ENCODE measurements at places on chromosomes 4 and X.

DNA sequence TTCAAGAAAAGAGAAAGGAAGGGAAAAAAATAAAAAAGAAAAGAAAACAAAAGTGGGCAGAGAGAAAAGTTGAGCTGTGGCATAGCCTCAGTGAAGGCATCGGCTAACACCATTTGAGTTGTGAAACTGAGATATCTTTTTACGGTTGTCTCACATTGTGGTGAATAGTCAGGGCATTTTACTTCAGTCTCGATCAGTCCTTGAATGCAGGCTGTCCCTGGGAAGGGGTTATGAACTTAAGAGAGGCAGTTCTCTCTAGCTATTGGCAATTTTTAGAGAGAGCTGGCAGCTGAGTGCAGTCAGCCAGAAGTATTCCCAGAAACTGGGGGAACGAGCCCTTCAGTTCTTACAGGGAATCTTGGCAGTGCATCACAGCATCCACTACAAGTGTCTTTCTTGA lies 93.5 kb upstream of the SLC6A14 start:
- no peak for DNase-seq

- no peak for DNase-seq
These were observed 50.8 kb downstream of the SLC2A9 start for GRCh38 chr4:9970399-9971011.

DNA sequence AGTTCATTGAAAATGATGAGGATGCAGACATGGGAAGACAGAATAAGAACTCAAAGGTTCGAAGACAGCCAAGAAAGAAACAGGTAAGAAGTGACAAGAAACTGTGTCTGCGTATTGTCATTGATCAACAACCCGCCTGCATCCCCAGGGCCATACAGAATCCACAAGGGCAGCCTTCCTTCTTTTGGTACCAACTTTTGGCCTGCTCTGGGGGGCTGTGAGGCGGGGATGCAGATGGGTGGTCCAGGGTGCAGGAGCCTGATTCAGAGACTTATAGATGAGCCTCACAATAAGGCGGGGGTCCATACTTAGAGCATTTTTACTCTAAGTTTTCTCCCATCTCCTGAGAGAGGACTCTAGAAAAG lies 9.0 kb downstream of the CC2D2A start:
- no peak for DNase-seq

- DNase-seq: no peak
These were observed 46.0 kb downstream of the REPS2 start for GRCh38 chrX:16992445-16992844.

DNA sequence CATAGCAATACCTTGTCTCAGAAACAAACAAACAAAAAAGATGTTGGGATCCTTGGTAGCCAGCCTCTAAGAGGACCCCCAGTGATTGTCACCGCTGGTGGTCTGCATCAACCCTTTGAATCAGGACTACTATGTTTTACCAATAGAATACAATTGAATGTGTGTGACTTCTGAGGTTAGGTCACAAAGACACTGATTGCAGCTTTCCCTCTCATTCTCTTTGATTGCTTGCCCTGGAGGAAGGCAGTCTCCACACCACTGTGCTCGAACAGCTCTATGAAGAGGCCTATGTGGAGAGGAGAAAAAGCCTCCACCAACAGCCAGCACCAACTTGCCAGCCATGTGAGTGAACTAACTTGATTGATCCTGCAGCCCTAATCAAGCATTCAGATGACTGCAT lies 2.8 kb upstream of the SMIM14 start:
- no peak for DNase-seq

- DNase-seq: no peak
These were observed 67.0 kb downstream of the HTRA3 start for GRCh38 chr4:8336412-8337075.

GRCh38 chrX:46376246-46376885 lies 168.9 kb downstream of the ZNF674 start:
- no peak for DNase-seq

- no peak for DNase-seq
These were observed 362.5 kb upstream of the TRAM1L1 start for GRCh38 chr4:117447925-117448324.

- no peak for DNase-seq
These were observed 363.9 kb downstream of the KLHL13 start for GRCh38 chrX:117752745-117753144.

- no peak for DNase-seq
These were observed 22.8 kb downstream of the PIGG start for GRCh38 chr4:521636-522330.

DNA sequence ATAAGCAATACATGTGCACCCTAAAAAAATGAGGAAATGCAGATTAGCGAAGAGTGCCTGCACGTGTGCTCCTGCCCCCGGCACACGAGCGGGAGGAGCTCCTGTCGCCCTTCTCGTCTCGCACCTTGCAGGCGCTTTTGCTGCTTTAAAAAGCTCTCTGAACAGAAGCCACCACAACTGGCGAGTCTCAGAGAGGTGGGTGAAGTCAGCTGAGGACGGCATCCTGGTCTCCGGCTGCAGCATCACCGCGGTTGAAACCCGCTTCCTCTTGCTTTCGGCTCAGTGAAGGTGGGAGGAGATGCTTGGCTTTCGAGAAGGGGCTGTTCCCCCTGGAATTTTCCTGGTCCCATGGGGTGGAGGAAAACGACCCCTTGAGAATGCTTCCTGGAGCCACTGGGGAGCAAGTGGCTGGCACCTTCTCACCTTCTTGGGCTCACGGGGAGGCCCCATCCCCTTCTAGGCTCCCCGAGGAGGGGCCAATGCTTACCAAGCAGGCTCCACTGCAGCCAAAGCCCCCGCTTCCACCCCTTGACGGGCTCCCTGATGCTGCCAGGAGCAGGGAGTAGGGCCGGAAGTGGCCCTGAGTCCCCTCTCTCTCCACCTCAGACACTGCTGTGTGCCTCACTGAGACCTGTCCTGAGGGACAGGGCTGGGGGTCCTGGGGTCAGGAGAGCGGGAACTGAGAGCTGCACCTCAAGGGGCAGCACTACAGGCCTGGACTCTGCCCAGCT lies 29.2 kb upstream of the MXD4 start:
- peak; percentile 56 for DNase-seq

DNA sequence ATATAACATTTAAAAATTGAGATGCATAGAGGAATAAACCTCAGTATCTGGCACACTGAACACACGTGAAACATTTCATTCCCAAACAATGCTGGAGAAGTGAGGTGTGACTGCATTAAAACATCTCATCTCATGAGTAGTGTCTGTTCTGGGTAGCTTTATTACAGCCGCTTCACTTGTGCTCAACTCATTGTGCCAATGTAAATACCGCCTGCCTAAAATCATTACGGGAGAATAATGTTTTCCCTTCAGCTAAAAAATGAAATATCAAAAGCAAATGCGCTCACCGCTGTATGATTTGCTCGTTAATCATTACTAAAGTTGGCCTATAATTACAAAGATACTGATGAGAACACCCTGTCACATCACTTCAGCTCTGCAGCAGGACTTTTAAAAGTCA lies 110.2 kb upstream of the PRPS2 start:
- DNase-seq: no peak

DNA sequence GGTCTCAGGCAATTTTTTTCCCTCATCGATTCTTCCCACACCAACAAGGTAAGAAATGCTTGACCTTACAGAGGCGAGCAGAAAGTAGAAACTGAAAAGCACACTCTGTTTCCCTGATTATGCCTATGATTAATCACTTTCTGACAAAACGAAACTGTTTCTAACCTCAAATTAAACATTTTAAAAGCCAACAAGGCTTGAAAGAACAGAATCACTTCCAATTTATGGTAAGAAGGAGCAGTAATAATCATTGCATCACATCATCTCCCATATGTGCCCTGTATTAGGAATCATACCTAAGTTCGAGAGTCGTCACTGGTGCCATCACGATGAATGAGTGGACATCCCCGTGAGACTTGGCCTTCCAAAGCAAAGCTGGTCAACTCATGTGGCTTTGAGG lies 12.5 kb upstream of the CXCL13 start:
- no peak for DNase-seq

DNA sequence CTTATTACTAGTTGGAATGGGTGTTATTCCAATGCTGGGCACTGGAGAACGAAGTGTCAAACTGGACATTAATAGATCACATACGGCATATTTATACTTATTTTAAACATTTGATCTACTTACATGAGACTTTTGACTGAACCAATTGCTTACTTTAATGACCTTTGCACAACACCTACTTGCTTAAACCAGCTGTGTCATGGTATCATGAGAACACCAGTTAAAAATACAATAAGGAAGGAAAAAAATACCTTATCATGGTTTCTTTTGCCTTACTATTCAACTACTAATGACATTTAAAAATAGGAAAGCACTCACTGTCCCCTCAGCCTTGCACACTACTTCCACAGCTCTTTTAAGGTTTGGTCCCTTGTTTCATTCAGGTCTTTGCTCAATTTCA lies 146.9 kb downstream of the FAM13A start:
- no peak for DNase-seq

DNA sequence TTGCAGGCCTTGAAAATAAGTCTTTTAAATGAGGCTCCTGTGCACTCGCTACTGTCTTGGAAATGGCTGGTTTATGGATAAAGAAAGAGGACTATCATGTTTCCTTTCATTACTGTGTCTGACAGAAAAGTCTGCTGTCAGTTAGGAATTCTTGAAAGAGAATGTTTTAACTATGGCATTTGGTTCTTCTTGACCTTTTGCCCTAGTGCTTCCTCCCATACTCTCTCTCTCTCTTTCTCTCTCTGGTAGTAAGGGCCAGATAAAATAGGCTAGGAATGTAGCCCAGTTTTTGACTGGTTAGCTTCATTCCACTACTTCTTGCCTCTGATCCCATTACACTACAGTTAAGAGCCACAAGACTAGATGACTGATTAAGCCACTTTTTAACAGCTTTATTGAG lies 29.8 kb downstream of the YY2 start:
- DNase-seq: no peak

GRCh38 chr4:153087671-153088194 lies 116.5 kb upstream of the TRIM2 start:
- DNase-seq: no peak

DNA sequence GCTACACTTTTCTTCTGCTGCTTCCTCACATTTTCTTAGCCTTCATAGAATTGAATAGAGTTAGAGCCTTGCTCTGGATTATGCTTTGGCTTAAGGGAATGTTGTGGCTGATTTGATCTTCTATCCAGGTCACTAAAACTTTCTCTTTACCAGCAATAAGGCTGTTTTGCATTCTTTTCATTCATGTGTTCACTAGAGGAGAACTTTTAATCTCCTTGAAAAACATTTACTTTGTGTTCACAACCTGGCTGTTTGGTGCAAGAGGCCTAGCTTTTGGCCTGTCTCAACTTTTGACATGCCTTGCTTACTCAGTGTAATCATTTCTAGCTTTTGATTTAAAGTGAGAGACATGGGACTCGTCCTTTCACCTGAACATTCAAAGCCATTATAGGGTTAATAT lies 87.7 kb upstream of the RAB40AL start:
- DNase-seq: no peak

DNA sequence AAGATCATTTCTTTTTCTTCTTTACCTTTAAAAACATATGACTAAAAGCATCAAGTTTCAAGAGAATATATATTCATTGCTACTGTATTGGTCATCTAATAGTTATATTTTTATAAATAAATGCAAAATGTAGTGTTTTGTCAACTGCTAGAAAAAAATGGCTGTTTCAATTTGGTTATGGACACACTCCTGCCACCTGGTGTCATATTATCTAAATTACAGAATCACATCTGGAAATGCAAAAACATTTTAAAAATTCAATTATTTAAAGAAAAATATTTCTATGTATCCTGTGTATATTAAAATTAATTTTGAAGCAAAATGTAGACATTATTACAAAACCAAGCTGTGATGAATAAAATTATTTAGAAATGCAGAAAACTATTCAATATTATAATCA lies 329.4 kb upstream of the PCDH18 start:
- no peak for DNase-seq

DNA sequence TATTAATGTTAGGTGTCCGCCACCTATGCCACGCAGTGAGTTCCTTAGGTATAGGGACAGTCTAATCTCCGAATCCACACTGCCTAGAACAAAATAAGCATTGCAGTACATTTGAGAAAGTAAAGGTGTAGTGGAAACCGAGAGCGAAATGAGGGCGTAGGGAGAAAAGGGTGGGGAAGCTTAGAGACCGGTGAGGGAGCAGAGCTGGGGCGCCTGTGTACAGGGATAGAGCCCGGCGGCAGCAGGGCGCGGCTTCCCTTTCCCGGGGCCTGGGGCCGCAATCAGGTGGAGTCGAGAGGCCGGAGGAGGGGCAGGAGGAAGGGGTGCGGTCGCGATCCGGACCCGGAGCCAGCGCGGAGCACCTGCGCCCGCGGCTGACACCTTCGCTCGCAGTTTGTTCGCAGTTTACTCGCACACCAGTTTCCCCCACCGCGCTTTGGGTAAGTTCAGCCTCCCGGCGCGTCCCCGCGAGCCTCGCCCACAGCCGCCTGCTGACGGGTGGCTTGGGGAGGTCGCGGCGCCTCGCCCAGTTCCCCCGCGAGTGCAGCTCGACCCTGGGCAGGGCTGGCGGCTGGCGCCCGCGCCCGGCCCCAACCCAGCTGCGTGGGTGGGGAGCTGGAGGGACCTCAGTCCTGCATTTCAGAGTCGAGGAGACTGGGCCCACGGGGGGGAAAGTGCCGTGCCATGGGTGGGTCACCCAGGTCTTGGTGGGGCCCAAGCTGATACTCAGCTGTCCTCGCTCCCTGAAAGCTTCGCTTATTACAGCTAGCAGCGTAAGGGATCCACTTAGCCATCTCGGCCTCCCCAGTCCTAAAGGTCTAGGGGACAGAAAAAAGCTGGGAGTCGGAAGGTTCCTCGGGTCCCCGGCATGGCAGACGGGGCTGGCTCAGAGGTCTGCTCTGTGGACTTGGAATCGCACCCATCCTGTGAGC lies at the start of gene ANXA3:
Gene ANXA3 (plus strand): TSS at position 351 of the 932 bp plus-strand sequence. CDS start 2,704 bp downstream, outside the sequence.
- DNase-seq: no peak

GRCh38 chr4:101973361-101973760 lies 182.8 kb downstream of the BANK1 start:
- no peak for DNase-seq

DNA sequence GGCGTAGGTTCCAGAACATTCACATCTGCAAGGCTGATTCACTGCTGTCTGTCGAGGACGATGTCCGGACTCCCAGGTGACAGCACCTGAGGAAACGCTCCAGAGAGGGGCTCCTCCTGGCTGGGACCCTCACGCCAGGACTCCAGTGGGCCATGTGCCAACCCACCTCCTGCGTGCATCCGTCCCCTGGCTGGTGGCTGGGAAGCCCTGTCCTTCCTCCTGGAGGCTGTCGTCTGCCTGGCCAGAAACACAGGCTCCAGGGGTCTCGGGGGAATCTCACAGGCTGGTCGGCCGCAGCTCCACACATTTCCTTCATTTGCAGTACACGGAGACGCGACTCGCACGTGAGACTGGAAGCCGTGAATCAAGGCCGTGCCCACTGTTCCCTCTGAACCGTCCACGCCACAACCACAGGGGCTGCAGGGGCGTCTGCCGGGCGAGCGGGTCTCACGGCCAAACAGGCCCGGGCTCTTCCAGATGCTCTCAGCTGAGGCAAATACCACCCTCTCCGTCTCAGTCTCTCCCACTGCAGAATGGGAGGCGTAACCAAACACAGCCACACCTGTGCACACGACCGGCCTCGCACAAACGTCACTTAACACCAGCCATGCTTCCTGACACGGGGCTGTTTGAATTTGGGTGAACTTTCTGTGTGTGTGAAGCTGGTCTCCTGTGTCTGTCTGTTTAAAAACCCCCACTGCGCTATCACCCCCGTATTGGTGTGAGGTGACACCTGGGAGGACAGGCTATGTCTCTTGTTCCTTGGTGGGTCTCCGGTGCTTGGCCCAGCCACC lies 38.7 kb upstream of the MXD4 start:
- no peak for DNase-seq

All from stimulated activated CD4-positive, alpha-beta T cell treated with anti-CD3 and anti-CD28 coated beads, Interleukin-15, amount 100 ng/mL, for 1 hour (primary cell).